GM13976 (cell line): ENCODE measurements at places on chromosomes 3 and 15.
A peak's percentile ranks its signal among the peaks of the same experiment; 100 is the strongest.

- DNase-seq = no peak
Observed at GRCh38 chr3:194475978-194476377, 10.8 kb downstream of the ATP13A3 start.

- no peak for DNase-seq
Observed at GRCh38 chr15:92979011-92979701, 79.0 kb downstream of the CHD2 start.

DNA sequence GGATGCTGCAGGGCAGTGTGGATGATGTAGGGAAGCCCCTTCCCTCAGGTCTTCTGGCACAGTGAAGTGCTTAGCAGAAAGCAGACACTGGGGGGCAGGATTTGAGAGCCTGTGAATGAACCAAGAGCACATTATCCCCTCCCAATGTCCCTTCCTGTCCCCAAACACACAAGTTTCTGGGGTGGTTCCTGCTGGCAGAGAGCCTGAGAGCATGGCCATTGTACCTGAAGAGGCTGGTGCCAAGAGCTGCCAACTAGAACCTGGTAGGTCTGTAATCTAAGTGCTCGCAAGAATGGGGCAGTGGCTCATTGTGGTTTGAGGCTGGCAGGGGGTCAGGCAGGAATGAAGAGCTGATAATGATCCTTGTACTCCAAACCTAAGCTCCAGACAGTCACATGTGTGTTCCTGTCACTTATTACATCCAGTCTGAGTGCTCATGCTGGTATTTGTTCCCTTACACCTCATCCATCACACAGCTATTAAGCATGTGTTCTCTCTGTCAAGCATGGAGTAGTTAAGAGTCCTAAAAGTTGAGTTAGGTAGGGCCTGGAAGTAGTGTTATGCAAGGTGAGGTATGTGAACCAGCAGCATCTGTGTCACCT, 6.7 kb upstream of the CCR1 start:
- no peak for DNase-seq

- no peak for DNase-seq
Observed at GRCh38 chr3:196670339-196670738, 30.8 kb downstream of the NRROS start.

DNA sequence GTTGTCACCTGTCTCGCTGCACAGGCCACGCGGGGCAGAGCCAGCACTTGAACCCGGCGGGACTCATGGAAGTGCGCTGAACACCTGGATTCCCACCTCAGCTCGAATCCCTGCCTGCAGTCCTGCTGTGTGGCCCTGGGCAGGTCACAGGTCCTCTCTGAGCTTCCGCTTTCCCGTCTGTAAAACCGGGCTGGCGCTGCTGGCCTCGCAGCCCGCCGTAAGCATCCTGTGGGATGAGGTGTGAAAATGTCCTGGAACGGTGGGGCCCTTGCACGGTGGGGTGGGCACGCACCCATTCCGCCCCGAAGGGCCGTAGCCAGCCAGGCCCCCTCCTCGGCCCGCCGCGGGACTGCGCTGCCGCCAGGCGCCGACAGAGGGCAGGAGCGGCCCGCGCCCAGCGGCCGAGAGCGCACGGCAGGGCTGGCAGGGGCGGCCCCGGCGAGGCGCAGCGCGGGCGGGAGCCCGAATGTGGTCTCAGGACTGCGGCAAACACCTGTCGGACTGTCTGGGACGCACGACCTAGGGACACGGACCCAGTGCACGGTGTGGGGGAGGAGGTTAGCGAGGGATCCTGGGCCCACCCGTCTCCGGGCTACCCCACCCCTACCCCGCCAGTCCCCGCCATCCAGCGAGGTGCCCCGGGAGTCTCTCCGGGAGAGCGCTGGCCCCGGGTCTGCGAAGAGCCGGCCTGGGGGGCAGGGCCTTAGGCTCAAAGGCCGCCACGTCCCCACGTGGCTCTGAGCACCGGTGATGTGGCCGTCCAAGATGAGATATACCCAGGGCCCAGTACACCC, 40.4 kb downstream of the DNAJB8 start:
- DNase-seq = peak; percentile 96

DNA sequence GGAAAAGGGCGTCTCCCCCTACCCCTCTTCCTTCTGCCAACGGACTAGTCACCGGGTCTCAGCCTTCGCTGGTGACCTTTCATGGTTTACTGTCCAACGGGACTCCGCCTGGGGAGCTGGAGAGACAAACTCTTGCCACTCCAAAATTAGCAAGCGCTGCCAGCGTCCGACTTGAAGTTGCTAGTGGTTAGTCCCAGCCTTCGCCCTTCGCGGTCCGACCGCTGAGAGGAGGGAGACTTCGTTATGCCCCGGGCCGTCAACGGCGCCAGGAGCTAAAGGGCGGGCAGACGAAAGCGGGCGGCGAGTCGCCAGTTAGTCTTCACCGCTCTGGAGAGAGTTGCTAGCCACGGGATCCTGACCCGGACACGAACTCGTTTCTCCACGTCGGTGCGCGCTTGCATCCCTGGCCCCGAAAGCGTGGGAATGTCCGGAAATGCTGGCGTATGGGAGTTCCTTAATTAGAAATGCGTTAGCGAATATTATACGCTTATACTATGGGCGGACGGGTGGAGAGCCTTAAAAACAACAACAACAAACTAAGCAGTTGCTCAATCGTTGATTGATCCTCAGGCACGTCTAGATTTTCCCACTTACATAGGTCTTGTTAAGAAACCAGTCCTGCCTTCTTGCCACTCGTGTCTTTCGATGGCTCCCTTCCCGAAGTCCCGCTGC, 716 bp downstream of the SMC4 start:
- peak; percentile 41 for DNase-seq

GRCh38 chr3:177529071-177529550, 331.8 kb upstream of the TBL1XR1 start:
- no peak for DNase-seq

- peak; percentile 54 for DNase-seq
Observed at GRCh38 chr3:5205165-5205941, 17.8 kb downstream of the EDEM1 start.

GRCh38 chr3:144437989-144438388, 466.4 kb downstream of the DIPK2A start:
- DNase-seq = no peak

DNA sequence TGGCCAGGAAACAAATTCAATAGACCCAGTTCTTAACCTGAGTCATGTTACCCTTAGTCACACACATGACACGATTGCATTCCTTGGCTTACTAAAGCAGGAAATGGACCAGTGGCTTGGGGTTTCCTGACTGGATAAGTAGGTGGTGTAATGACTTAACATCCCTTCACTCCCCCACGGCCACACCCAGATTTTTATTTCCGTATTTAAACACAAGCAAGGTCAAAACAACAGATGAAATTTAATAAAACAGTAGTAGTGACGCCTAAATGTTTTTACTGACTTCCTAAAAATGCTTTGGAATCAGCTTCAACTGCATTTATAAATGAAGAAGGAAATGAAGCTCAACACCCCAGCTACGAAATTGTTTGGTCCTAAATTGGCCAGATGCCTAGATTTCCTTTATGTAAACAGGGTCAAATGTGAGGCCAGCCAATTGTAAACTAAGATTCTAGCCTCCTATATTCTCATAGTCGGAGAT, 324.3 kb downstream of the CHST2 start:
- DNase-seq = no peak

DNA sequence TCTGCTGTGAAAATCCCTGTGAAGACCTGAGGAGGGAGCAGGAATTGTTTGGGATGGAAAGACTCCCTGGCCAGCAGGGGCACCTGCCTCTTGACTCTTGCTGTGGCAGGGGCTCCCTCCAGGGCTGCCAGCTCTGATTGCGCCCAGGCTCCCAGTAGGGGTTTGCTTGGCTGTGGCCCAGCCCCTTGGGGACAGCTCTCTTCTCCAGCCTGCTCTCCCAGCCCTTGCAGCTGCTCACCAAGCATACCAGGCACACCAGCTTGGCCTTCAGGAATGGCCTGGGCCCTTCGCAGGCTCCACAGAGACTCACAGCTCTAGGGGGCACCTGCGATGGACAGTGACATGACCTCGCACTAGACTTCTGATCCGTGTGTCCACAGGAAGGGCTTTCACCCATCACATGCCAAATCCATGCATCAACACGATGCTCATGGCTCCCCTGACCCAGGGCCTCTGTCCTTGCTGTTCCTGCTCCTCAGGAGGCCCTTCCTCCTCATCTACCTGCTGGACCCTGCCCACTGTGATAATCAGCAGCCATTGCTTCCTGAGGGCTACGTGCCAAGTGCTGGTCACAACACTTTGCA, 61.8 kb downstream of the SCN5A start:
- no peak for DNase-seq

DNA sequence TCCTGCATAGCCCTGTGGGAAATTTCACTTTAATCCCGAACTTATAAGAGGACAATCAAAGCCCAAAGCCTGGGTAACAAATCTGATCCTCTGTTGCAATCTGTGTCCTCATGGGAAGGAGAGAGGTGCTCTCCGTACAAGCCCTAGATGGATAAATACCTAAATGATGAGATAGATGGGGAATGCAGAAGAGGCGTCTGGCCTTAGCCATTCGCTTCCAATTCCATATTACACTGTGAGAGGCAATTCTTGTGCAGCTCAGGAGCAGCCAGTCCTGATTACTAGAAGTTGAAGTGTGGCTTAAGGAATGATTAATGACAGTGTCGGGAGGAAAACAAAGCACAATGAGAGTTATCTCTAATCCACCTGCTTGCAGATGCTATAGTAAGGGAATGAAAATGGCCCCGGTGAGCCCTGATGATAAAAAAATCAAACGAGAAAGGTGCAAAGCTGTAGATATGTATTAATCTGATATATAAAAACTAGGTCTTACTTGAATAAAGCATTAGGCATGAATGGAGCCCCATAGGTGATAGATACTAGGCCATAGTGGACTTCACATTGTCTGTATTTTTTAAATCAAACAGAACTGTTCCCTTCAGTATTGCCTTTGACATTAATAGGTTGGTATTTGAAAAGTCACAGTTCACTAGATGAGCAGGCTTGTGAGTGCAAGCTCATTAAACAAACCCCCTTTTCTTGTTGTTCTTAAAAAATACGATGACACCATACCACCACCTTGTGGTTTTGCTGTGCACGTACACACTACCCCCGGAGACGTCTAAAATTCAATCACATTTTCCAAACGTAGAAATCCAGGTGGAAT, 54.2 kb upstream of the TMCO5A start:
- DNase-seq = no peak

- DNase-seq = no peak
Observed at GRCh38 chr3:62757045-62757444, 118.2 kb downstream of the CADPS start.

- DNase-seq = no peak
Observed at GRCh38 chr3:179927191-179927590, 109.5 kb downstream of the PEX5L start.

DNA sequence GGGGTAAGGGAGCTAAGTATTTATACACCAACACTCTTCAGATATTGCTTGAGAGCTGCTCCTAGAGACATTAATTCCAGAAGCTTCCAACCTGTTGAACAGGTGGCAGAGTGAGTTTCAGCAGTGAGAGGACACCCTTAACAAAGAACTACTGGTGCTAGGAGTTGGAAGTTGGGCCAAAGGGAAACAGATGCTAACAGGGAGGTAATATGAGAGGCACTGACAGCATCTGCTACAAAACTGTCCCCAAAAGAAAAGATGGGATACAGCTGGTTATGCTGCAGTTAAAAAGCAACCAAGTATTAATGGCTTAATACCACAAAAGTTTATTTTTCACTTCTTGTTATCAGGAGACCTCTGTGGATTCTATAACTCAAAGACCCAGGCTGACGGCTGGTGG, 104.5 kb upstream of the SATB1 start:
- no peak for DNase-seq

GRCh38 chr3:37453393-37454389, 279.3 kb upstream of the LRRFIP2 start:
- DNase-seq = no peak

DNA sequence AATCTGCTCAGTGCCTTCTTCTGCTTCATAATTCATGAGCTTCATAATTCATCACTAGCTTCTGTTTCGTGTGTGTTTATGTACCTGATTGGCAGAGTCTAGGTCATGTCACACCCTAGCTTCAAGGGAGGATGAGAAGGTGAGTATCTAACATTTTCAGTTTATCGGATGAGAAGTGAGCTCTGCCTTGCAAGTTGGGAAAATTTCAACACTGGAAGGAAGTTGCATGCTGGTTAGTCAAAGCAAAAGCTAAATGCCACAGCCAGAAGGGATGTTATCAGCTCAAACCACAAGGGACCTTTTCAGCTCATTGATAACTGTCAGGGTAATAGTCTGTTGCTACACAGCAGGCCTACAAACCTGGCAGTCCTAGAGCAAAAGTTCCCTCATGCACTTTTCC, 7.3 kb upstream of the TNFSF10 start:
- DNase-seq = no peak

- no peak for DNase-seq
Observed at GRCh38 chr3:41169023-41169422, 30.3 kb upstream of the CTNNB1 start.

GRCh38 chr15:35713733-35714132, 167.8 kb upstream of the DPH6 start:
- no peak for DNase-seq

DNA sequence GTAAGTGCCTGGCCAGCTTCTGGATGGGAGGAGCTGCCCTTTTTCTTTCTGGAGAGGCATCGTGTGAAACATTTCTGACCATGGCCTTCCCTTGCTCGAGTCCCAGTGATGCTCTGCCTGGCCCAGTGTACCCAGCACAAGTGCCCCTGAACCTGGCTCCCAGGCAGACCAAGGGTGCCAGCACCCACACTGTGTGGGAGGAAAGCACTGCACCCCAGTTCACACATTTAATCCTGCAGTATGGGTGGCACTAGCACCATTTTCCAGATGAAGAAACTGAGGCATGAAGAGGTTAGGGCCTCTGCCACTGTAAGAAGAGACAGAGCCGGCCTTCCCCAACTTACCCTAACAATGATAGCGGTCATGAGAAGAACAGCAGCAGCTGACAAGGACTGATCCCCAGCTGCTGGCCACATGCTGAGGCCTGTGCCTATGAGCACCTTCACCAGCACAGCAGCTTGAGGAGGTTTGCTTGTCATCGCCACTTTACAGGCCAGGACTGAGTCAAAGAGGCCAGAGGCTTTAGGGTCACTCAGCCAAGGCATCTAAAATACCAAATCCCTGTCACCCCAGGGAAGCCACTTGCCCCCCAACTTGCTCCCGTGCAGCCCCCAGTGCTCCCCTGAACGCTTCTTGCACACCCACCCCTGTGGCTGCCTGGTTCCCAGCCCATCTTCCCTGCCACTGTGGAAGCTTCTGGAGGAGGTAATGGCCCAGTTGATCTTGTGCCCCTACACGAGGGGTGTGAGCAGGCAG, 15.0 kb downstream of the PRR23E start:
- peak; percentile 12 for DNase-seq

GRCh38 chr3:194728986-194729385, 43.3 kb downstream of the FAM43A start:
- no peak for DNase-seq

DNA sequence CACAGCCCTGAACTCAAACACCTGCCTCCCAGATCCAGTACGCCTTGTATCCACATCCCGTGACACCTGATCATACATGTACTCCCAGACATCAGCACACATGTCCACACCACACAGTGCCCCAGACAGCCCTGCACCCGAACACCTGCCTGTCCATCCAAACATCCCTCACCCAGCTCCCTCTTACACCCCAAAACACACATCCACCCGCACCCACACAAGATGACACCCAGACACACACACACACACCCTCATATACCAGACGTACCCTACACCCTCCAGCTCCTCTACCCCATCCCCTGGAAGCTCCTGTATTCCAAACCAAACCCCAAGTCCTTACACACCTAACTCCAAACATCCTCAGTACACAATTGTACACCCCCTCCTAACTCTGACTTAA, 735 bp downstream of the CAMK1 start:
- no peak for DNase-seq

- DNase-seq = no peak
Observed at GRCh38 chr15:49239105-49239504, 69.1 kb downstream of the GALK2 start.
